Renal cortical epithelial cell (primary cell): ENCODE measurements at places on chromosomes 12 and 14.

GRCh38 chr14:53432378-53432802 is 279.3 kb upstream of the DDHD1 start:
- peak; percentile 51 for DNase-seq

DNA sequence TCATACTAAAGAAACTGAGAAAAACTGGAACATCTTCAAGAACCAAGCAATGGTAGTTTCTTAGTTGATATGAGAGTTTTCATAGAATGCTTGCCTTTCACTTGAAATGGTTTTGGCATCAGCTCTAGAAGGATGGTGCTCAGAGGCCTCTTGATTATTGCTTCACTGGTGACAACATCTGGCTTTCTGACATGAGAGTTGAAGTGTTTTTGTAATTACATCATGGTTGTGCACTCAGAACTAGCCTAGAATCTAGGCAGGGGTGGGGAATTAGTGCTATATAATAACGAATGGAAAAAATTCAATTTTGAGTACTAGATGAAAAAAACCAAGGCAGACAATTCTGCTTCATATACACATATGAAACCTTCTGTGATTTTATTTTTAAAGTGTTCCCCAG is 172.8 kb upstream of the LMNTD1 start:
- peak; percentile 22 for DNase-seq

GRCh38 chr12:95989504-95990123 is 6.5 kb downstream of the HAL start:
- no peak for DNase-seq

GRCh38 chr12:100324498-100324897 is 32.4 kb upstream of the SLC17A8 start:
- DNase-seq = no peak

DNA sequence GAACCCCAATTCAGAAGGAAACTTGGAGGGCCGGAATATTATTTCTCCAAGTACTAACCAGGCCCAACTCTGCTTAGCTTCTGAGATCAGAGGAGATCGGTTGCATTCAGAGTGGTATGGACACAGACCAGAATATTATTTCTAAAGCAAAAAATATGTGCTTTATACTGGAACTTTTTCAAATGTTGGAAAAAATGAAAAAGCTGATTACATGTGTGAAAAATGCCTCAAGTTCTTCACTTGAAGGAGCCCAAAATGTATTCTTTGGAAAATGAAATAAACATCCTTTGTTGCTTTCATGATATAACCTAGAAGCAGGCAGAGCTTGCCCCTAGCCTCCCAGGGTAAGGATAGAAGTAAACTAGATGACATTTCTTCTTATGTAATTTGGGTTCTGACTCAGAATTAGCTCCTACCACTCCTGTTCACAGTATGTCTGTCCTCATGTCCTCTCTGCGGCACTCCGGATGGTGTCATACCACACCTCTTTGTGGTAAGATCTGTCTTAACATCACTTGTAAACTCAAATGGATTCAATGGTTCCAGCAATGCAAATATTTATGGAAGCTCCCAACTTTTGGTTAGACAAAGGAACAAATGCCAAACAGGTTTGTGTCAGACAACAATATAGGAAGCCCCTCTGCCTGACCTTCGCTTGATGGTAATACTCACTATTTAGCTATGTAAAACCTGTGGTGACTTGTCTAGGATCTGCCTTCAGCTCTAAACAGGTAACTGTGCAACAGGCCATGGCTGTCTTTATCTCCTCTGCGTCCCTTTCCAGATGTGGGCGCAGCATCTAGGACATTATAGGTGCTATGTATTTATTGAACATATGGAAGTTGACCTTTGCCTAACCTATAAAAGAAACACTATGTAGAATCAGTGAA is 178.5 kb downstream of the SSPN start:
- DNase-seq = no peak

- no peak for DNase-seq
These were observed 45.0 kb downstream of the RPS6KA5 start for GRCh38 chr14:91015435-91015834.

DNA sequence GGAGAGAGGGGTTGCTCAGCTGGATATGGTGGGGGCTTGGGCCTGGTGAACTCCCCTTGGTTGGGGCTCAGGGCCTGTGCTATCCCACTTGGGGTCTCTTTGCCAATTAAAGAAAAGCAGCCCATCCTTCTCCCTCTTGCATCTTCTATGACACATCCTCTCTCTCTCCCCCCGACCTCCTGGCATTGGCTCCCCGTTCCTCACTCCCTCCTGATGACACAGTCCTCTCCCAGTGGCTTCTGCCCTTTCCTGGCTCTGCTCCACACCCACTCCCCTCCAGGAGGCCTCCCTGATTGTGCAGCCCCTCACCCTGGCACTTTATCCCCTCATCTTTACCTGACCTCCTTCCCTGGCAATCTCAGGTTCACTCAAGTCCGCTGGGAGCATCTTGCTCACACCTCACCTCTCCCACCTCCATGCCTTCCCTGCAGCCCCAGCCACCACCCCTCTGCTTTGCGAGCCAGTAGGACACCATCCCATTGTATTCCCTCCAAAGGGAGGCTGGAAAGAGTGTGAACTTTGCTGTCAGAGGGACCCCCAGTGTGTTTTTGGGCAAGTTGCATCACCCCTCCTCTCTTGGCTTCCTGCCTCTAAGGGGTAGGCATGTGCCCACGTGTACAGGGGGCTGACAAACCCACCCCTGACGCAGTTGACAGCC is 10.7 kb downstream of the KRT80 start:
- no peak for DNase-seq

GRCh38 chr14:19917955-19918518 is 2.4 kb upstream of the OR4K5 start:
- no peak for DNase-seq

GRCh38 chr12:124927201-124928094 is 13.0 kb upstream of the UBC start:
- peak; percentile 85 for DNase-seq

DNA sequence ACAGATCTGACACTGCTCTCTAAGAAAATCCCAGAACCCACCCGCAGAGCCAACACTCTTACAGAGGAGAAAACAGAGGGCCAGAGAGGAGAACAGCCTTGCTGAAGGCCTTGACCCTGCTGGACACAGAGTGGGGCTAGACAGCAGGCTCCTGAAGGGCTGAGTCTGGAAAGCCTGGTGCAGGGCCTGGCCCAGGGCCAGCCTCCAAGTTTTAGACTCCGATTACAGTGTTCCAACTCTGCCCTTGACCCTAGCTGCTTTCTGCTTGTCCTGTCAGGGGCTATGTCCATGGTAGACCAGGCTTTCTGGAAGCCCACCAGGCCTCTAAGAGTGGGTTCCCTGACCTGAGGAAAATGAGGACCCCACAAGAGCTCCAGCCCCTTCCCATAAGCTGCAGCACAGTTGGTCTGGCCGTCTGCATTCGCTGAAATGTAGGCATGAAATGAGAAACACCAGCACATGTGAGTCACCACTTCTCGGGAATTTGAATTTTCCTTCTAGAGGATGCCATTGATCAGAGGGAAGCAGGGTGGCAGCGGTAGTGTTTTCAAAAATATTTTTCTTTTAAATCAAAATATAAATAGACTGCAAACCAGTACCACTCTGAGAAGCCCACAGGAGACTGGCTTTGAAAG is 154.4 kb downstream of the CALM1 start:
- DNase-seq = no peak

GRCh38 chr12:90959538-90960139 is 4.7 kb upstream of the CCER1 start:
- DNase-seq = peak; percentile 49

GRCh38 chr14:99325591-99325990 is 53.6 kb upstream of the BCL11B start:
- no peak for DNase-seq

DNA sequence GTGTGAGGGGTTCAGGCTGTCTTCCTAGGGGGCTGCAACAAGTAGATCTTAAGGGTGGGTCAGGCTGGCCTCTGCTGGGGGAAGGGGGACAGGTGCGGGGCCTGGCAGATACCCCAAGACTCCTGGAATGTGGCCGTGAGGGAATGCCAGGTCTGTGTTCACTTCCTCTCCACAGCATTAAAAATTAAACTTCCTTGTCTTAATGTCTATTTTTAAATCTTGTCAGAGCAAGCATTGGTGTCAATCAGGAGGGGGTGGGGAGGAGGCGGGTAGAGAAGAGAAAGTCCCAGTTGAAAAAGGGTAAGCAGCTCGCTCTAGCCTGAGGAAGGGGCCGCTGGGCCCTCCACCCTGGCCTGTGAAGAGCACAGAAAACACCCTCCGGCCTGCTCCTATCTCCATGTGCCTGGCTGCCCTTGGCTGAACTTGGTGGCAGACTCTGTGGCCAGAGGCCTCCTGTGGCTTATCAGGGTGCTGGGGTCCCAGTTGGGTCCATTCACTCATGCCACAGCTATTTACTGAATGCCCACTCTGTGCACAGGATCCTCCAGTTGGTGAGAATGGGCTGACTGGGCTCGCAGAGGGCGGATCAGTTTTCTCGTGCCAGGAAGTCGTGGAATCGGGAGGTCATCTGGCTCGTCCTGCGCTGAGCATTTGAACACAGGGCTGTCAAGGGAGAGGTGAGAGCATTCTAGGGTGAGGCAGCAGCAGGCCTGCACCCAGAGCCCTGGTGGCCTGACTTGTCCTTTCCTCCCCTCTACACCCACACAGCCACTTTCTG is 128.8 kb downstream of the TSPAN9 start:
- DNase-seq = peak; percentile 56

DNA sequence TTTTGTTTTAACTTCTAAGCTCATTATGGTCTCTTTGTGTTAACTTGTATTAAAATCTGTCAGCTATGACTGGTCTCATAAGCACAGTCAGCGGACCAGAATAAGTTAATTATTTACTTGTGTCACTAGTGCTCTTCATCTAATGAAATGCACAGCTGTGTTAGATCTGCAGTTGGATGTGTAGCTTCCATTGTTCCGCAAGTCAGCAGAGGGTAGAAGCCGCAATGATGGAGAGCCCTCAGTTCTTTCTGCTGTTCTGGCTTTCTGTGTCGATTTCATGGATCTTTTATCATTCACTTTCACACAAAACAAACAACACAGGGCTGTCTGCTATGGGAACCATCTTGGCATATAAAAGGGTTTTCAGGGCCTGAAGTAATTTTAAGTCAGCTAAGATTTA is 89.3 kb upstream of the RFX4 start:
- DNase-seq = peak; percentile 92

DNA sequence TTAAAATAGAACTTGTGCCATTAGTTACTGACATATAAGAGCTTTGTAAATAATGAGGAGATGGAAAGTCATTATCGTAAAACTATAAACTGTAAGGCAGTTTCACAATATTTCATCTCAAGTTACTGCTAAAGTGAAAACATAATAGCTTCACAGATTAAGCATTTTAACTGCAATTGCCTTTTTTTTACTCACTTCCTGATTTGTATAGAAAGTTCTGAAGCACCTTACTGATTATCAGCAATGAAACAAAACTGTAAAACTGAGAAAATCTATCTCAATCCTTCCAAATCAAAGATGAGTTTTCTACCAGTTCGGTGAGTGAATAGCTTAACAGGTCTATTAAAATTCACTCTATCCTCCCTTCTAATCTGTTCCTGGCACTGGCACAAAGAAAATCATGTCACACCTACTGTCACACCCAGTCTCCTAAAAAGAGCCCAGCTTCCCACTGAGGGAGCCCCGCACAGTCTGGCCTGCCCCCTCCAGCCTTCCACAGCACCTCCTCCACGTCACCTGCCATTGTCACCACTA is 161.4 kb upstream of the ABCD2 start:
- DNase-seq = no peak

DNA sequence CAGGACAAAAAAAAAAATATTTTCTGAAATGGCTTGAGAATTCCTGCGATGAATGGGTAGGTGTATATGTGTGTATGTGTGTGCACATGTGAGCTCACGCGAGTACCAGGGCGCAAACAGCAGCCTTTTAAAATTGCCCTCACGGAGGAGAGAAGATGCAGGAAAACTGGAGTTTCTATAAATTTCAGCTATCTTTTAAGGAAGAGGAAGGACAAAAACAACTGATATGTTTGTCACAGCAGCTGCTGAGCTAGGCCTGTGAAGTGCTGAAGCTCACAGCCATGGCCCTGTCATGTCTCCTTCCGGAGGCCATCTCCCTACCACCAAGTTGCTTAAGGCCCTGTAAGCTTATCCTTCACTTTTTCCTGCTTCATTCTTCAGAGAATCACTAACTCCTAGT is 40.8 kb downstream of the DUSP16 start:
- no peak for DNase-seq

DNA sequence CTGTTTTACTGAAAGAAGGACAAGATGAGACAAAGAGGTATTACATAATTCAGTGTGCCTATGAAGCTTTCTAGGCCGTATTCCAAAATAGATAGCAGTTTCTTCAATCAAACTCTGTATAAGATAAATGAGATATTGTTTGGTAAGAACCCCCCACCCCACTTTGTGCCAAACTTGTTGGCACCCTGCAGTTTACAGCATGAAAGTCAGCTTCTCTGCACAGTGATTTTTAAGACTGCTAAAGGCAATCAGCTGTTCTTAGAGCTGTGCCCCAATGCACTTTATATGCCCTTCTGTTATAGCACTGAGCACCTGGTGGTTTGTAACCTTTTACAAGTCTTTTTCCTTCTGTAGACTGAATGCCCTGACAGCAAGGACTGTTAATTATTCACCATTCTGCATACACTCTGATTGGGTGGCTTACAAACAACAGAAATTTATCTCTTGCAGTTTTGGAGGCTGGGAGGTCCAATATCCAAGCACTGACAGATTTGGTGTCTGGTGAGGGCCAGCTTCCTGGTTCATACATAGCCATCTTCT is 76.7 kb downstream of the ANO4 start:
- DNase-seq = no peak

DNA sequence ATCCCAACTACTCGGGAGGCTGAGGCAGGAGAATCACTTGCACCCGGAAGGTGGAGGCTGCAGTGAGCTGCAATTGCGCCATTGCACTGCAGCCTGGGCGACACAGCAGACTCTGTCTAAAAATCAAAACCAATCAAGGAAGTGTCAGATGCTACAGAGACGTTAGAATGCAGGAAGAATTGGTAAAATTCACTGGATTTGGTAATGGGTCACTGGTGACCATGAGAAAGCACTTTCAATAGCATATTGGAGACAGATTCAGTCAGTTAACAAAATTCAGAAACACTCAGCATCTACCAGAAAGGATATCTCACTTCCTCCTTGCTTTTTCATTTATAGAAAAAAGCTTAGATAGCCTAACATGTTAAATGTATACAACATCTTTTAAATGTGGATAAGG is 17.5 kb downstream of the BIN2 start:
- DNase-seq = no peak

DNA sequence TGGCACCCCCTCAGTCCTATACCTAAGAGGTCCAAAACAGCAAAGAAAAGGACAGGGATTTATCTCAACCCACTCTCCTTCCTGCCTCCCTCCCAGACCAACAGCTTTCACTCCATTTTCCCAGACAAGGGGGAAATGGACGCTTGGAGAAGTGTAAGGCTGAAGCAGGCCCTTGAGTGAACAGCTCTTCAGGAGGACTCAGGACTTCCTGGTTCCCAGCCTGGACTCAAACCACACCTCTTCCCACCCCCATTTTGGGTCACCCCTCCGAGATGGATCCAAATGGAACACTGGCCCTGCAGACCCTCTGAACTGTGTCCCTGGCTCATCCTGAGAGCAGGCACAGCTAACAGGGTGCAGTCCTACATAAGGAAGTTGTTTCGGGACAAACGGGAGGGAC is 2.7 kb downstream of the KMT2D start:
- DNase-seq = peak; percentile 9
